SJCRH30 (cell line): ENCODE measurements at places on chromosomes 3 and 15. TPM values are rescaled to one million over a fixed set of nuclear protein-coding genes. Genes with fewer than 3 reads are reported as not detected.

DNA sequence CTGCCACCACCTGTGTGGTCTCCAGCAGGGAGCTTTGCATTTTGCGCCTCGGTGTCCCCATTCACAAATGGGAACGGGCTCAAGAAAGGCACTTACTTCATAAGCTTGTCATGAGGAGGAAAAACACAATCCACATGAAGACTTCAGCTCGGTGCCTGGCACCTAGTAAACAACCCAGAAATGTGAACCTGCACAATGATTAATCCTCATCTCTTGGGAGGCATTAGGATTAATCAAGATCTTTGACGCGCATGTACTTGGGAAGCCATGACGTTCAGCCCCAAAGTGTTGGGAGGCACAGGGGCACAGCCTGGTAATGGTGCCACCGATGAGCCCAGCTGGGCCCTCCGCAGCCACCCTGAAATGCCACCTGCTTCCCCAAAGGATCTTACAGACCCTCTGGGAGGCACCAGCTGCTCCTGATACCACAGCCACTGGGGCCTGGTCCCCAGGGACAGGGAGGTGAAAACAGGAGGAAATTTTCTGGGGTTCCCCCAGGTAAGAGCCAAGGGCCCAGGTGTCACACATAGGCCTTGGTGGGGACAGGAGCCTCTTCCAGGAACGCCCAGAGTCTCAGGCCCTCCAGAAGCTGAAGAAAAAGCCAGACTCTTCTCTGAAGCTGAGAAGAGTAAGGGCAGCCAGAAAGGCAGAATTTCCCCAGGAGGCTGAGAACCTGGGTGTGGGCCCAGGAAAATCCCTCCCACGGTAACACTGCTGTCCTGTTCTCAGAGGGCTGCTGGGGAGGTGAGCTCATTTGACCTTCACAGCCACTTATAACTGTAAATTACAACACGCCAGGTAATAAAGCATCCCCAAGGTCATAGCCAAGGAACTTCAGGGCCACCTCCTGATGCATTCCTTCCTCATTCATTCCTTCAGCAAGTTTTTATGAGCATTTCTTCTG lies 507.5 kb downstream of the SHQ1 start:
- DNase-seq: no peak

DNA sequence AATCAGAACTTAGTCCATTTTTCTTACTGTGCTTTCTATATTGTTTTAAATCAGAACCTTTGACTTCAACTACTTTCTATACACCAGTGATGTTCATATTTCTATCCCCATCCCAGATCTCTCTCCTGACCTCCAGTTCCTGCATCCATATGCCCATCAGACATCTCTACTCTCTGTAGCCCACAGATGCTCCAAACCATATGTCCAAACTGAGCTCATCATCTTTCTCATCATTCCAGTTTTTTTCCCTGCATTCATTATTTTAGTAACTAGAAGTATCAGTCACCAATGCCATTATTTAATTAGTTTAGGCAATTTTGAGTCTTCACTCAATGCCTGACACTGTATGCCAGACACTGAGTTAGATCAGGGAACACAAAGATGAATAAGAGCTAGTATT lies 25.4 kb upstream of the IL16 start:
- DNase-seq: no peak

DNA sequence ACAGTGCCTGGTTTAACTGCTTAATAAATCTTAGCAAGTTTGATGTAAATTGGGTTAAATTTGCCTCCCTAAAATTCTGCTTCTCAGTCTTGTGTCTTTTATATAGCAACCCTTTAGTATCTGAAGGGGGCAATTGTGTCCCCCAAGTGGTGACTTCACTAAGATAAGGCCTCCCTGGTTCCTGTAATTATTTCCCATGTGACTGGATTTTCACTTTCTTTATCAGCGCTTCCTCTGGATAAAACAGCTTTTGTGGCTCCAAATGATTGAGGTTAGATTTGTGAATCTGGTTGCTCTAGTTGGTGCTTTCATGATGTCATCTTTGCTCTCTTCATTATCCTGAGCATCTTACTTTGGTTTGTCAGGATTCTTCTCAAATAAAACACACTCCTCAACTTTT lies 334.3 kb upstream of the CTDSPL start:
- DNase-seq: no peak

FANCD2OS gene
- not detected in 2 replicates for total RNA-seq

- no peak for DNase-seq
Observed at GRCh38 chr3:195312714-195313113, 41.8 kb upstream of the XXYLT1 start.

DNA sequence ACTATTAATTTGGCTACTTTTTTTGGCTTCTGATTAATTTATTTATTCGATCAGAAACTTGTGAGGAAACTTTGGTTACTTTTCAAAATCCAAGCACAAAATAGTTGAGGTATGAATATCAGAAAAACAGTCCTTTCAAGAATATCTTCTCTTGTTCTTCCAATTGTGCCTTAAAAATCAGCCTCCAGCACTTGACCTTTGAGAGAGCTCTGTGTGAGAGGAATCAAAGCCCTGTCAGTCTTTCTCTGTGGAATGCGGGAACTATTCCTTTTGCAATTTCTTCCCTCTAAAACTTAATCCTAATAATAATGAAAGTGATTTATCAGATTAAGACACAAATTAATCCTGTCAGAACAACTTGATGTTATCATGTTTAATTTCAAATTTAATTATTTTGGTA lies 185.9 kb downstream of the ABHD5 start:
- DNase-seq: no peak

LEO1 gene
- 61.7 and 65.3 TPM in 2 replicates for total RNA-seq

DNA sequence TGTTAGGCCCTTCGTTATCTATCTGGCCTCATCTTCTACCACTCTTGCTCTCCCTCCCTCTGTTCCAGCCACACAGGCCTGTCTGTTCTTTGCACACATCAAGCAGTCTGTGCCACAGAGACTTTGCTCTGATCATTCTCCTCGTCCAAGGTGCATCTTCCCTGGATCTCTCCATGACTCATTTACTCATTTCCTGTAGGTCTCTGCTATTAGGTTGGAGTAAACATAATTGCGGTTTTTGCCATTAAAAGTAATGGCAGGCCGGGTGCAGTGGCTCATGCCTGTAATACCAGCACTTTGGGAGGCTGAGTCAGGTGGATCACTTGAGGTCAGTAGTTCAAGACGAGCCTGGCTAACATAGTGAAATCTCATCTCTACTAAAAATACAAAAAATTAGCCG lies 9.5 kb upstream of the C3orf49 start:
- no peak for DNase-seq
